Neural progenitor cell (in vitro differentiated cells): ENCODE measurements at places on chromosomes 1 and 21.
A peak's percentile ranks its signal among the peaks of the same experiment; 100 is the strongest.

DNA sequence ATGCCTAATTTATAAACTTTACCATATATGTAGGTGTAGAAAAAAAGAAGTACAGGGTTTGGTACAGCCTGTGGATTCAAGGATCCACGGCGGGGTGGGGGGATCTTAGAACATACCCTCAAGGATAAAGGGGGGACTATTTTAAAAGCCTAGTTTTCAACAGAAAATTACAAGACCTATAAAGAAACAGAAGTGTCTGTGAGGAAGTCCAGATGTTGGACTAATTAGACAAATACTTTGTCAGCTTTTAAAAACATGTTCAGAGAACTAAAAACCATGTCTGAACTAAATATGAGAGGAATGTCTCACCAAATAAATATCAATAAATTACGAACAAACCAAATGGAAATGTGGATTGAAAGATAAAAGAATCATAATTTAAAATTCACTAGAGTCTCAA is 51.6 kb downstream of the TRMT1L start:
- DNase-seq, result no peak

- DNase-seq, result peak; percentile 46
Observed at GRCh38 chr1:237386362-237387143, 344.6 kb downstream of the RYR2 start.

DNA sequence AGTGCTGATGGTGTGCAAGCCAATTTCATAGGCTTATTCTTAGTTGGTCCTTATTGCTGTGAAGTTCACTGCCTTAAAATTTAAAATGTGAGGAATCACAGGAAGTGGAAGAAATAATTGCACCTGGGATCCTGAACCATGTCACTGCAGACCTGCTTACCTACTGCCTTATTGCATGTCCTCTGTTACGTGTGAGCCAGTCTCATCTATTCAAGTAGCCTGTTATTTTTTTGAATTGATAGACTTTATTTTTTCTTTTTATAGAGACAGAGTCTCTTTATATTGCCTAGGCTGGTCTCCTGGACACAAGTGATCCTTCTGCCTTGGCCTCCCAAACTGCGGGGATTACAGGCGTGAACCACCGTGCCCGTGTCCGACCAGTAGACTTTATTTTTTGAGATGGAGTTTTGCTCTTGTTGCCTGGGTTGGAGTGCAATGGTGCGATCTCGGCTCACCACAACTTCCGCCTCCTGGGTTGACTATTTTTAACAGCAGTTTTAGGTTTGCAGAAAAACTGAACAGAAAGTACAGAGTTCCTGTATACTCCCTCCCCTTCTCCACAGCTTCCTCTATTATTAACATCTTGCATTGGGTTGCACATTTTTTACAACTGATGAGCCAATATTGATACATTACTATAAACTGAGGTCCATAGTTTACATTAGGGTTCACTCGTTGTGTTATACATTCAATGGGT is 14.0 kb upstream of the DISC1 start:
- DNase-seq, result no peak

GRCh38 chr1:231642618-231643017 is 16.0 kb downstream of the DISC1 start:
- no peak for DNase-seq

GRCh38 chr21:19256934-19257660 is 853.5 kb upstream of the TMPRSS15 start:
- peak; percentile 13 for DNase-seq
